Activated CD8-positive, alpha-beta memory T cell treated with anti-CD3 and anti-CD28 coated beads for 1 hour (primary cell): ENCODE measurements at places on chromosomes 12 and 14.

DNA sequence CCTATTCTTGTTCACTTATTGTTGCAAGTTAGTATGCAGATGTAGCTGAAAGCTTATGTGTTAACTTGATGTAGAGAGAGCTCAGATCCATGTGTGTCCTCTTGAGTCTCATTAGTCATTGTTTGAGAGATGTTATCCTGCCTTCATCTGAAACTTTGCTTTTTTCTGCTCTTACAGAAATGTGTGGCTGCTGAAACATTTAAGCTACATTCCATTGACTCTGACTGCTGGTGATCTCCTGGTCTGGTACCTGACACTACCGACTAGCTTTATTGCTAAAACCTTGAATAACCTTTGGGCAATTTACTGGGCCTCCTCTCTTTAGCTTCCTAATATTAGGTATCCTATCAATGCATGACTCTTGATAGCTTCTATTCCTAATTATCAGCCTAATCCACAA is 705.6 kb upstream of the FOXG1 start:
- no peak for DNase-seq

DNA sequence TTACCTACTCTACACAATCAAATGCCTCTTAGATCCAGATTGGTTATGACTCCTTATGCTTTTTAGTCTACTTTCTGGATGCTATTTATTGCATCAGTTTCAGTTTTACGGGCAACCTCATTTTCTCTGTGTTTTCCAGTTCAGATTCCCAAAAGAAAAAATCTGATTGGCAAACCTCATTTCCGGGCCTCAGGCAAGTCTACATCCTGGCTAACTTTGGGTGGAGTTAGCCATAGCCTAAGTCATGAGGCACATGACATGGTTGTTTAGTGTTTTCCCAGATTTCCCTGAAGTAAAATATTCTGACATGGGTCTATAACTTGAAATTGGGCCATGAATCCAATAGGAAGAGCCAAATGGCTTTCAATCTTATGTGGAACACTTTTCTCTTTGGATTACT is 339.7 kb downstream of the NUAK1 start:
- DNase-seq: no peak

DNA sequence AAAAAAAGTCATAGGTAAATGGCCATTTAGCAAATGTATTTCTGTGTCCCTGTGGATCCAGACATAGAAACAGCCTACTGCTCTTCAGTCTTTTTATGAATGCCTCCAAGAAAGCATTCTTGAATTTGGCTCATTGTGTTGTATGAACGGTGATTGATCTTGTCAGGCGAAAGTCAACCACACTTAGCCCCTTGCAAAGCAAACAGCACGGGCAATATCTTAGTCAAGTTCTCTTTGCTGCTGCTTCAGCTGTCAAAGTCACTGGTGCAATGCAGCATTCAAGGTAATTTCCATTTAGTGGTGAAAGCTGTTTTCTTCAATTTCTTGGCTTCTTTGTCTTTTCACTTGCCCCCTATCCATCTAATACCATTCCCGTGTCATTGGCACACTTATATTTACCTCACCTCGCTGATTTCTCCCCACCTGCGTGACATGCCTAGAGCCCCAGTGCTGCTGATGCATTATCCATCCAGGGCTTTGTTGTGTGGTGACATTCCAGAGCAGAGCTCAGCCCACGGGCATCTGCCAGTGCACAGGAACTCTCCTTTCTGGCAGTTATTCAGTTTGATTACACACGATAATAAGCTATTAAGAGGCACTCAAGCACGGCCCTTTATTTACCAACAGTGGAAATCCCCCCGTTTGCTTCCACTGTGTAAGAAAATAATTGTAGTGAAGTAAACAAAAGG is 362.3 kb upstream of the NOVA1 start:
- DNase-seq: no peak

DNA sequence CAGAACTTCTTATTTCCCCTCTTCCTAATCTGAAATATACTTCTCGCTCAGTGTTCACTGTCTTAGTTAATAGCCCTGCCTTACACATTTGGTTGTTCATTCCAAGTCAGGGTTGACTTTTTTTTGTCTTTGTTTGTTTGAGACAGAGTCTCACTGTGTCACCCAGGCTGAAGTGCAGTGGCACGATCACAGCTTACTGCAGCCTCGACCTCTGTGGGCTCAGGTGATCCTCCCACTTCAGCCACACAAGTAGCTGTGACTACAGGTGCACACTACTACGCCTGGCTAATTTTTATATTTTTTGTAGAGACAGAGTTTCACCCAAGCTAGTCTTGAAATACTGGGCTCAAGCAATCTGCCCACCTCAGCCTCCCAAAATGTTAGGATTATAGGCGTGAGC is 42.3 kb upstream of the PRPF39 start:
- DNase-seq: no peak

GRCh38 chr12:49013428-49013827 is 5.1 kb downstream of the PRKAG1 start:
- no peak for DNase-seq

- no peak for DNase-seq
Measured at GRCh38 chr14:95174184-95174792, 17.0 kb upstream of the DICER1 start.

- DNase-seq: no peak
Measured at GRCh38 chr12:80778005-80778541, 61.4 kb downstream of the MYF5 start.

DNA sequence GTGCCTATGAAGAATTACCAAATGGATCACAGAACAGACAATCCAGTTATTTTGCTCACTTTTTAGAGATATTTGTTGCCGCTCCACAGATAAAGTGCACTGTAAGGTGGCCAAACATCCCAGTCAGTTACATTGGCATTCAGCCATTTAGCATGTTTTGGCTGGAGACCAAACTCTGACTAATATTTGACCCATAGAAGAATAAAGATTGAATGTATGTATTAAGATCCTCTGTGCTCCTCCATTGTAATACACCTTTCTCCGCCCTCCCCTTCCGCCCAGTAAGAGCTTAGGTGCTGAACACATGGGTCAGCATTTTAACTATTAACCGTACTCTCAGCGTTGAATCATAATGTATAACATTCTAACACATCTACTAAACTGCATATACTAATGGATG is 163.4 kb downstream of the ANO6 start:
- DNase-seq: no peak
